MCF 10A (cell line): ENCODE measurements at places on chromosomes 1 and 21. TPM values are rescaled to one million over a fixed set of nuclear protein-coding genes. Genes with fewer than 3 reads are reported as not detected.
A peak's percentile ranks its signal among the peaks of the same experiment; 100 is the strongest.

Gene AGPAT3
- 58.3 and 70.6 TPM in 2 replicates for total RNA-seq

Gene GUCA2B
- total RNA-seq: not detected in 2 replicates

Gene AGMAT
- total RNA-seq: not detected in 2 replicates

Gene SPRR5
- not detected in 2 replicates for total RNA-seq

Gene NUDT17
- 3.7 and 4.6 TPM in 2 replicates for total RNA-seq

Gene TMEM9
- 67.2 and 71.7 TPM in 2 replicates for total RNA-seq

Gene ATP5PO
- total RNA-seq: 147 and 196 TPM in 2 replicates

Gene ST7L
- total RNA-seq: 25.5 and 29.1 TPM in 2 replicates

GRCh38 chr1:161084597-161084988 is 4.8 kb downstream of the NECTIN4 start:
- H3K27me3 ChIP-seq: no peaks in the 10 kb centered on the region
- peaks cover 6% of the 10 kb centered on the region for H3K36me3 ChIP-seq
- peaks cover 76% of the 10 kb centered on the region for H3K4me1 ChIP-seq
- H3K4me3 ChIP-seq: no peak overlapping the region

GRCh38 chr1:156077430-156077760 is 4.9 kb downstream of the MEX3A start:
- H3K27ac ChIP-seq: no peak overlapping the region
- no peak for DNase-seq
- no peaks in the 10 kb centered on the region for H3K27me3 ChIP-seq
- H3K36me3 ChIP-seq: peaks cover 5% of the 10 kb centered on the region

- H3K4me1 ChIP-seq: no peaks in the 10 kb centered on the region
- no peak overlapping the region for H3K4me3 ChIP-seq
- H3K27me3 ChIP-seq: no peaks in the 10 kb centered on the region
- peaks cover 39% of the 10 kb centered on the region for H3K36me3 ChIP-seq
Observed at GRCh38 chr21:46557469-46557868, 47.4 kb downstream of the S100B start.

GRCh38 chr1:175186433-175187160 is 6.0 kb downstream of the KIAA0040 start:
- H3K4me1 ChIP-seq: peaks cover 26% of the 10 kb centered on the region
- peaks cover 7% of the 10 kb centered on the region for H3K36me3 ChIP-seq
- H3K4me3 ChIP-seq: no peak overlapping the region
- H3K27me3 ChIP-seq: no peaks in the 10 kb centered on the region

DNA sequence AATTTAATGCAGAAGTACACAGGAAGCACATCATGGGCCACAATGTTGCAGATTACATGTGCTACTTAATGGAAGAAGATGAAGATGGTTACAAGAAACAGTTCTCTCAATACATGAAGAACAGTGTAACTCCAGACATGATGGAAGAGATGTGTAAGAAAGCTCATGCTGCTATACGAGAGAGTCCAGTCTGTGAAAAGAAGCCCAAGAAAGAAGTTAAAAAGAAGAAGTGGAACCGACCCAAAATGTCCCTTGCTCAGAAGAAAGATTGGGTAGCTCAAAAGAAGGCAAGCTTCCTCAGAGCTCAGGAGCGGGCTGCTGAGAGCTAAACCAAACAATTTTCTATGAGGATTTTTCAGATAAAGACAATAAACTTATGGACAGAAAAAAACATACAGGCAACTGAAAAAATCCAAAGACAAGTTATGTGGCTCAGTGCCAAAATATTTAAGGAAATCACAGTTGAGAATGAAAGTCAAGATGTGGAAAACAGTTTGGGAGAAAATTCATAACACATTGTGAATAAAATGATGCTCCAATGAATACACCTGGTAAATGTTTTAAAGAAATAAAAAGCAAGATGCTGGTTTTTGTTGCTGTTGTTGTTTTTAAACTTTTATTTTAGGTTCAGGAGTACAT is 2.8 kb upstream of the ZNF644 start:
- no peaks in the 10 kb centered on the region for H3K4me1 ChIP-seq
- H3K36me3 ChIP-seq: peaks cover 3% of the 10 kb centered on the region
- no peaks in the 10 kb centered on the region for H3K27me3 ChIP-seq
- no peak overlapping the region for H3K4me3 ChIP-seq
- H3K27ac ChIP-seq: no peak overlapping the region

DNA sequence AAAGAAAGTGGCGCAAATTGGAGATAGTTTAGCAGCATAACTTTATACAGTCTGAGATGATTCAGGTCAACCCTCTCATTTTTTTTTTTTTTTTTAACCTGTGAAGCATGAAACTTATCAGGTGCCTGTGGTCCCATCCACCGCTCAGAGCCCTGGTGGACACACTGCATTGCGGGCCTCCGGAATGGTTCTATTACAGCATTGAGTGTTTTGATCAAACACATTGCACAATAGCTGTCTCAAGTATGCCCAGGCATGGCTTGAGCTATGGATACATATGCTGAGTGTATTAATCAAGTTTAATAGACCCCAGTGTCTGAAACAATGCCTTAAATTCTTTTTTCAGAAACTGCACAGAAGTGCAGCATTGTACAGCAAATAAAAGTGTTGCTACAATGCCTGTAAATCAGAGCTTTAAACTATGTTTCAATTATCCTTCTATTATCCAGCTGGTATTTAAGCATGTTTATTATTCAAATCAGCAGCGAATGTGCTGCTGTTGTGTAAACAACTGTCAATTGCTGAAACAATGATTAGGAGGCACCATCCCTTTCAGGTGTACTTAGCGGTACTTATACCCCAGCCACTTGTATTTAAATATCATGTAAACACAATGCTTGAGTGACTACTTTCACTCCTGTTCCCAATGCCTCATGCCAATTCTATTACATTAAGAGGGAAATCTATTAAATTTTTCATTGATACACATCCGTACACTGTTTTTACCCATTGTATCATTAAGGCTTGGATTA is 456.6 kb downstream of the RPS6KC1 start:
- no peaks in the 10 kb centered on the region for H3K4me1 ChIP-seq
- no peaks in the 10 kb centered on the region for H3K36me3 ChIP-seq
- H3K27ac ChIP-seq: no peak overlapping the region
- DNase-seq: no peak
- no peaks in the 10 kb centered on the region for H3K27me3 ChIP-seq

- no peak overlapping the region for H3K4me3 ChIP-seq
- peak overlapping the region; percentile 91 for H3K27ac ChIP-seq
- DNase-seq: no peak
Observed at GRCh38 chr21:34730756-34731445, 62.1 kb downstream of the CLIC6 start.

- DNase-seq: no peak
- no peak overlapping the region for H3K27ac ChIP-seq
- no peaks in the 10 kb centered on the region for H3K36me3 ChIP-seq
Observed at GRCh38 chr1:200253774-200254495, 155.9 kb downstream of the ZNF281 start.

DNA sequence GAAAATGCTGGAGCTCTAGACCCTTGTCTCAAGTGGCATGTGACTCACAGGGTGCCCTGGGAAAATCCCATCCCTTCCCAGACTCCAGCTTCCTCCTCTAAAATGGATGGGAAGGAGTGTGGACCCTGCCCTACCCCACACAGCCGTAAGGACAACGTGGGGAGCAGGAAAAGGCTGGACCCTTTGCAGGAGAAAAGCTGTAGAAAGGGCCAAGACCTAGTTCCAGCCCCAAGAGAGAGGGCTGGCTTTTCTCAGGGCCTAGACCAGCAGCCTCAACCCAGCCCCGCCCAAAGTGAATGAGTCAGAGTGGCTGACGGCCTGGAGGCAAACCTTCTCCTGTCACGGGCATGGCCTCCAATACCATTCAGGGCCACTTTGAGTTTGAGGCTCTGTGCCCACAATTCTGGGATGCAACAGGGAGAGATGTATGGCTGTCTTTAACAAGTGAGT is 1.1 kb downstream of the LAMB3 start:
- no peaks in the 10 kb centered on the region for H3K27me3 ChIP-seq
- DNase-seq: peak; percentile 99
- peaks cover 49% of the 10 kb centered on the region for H3K36me3 ChIP-seq
- H3K4me3 ChIP-seq: peak overlapping the region; percentile 83

GRCh38 chr1:83034851-83035250 is 964.1 kb downstream of the TTLL7 start:
- peak; percentile 10 for DNase-seq
- H3K36me3 ChIP-seq: no peaks in the 10 kb centered on the region
- H3K27me3 ChIP-seq: no peaks in the 10 kb centered on the region
- peaks cover 13% of the 10 kb centered on the region for H3K4me1 ChIP-seq

GRCh38 chr1:8687039-8687438 is 130.4 kb downstream of the RERE start:
- H3K36me3 ChIP-seq: no peaks in the 10 kb centered on the region
- peaks cover 9% of the 10 kb centered on the region for H3K4me1 ChIP-seq
- H3K4me3 ChIP-seq: no peak overlapping the region
- no peaks in the 10 kb centered on the region for H3K27me3 ChIP-seq
- H3K27ac ChIP-seq: no peak overlapping the region

GRCh38 chr1:155801149-155801548 is 55.9 kb downstream of the GON4L start:
- no peaks in the 10 kb centered on the region for H3K27me3 ChIP-seq
- DNase-seq: no peak
- H3K4me1 ChIP-seq: no peaks in the 10 kb centered on the region
